COLO829 (cell line): ENCODE measurements at places on chromosomes 3 and 15.

GRCh38 chr15:98955961-98956723 is 51.5 kb downstream of the PGPEP1L start:
- no peak for DNase-seq

GRCh38 chr3:183435661-183436060 is 7.2 kb upstream of the MCF2L2 start:
- DNase-seq = no peak

DNA sequence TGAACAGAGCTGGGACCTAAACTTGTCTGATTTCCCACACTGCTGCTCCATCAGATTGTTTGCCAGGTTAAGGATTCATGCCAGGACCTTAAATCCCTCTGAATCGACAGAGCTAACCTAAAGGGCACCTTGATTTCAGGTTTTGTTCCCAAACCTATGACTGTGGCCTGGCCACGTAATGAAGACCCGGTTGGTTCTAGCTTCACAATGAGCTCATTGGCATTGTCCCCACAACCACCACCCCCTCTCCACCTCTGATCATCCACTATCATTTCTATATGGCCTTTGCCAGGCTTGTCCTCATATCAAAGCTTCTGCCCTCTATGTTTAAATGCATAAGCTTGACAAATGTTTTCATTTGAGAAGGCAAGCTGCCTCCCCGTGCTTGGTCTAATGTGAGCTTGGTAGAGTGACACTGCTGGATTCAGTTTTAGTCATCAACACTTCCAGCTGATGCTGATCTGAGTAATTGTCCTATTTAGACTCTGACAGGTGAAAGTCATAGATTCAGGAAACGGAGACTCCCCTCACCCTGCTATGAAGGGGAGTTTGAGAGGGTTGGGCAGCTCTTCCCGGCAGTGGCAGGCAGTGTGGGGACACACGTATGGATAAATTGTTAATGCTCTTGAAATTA is 407.1 kb upstream of the CFAP20DC start:
- DNase-seq = no peak

- no peak for DNase-seq
Observed at GRCh38 chr3:147157631-147158030, 248.7 kb downstream of the ZIC4 start.

DNA sequence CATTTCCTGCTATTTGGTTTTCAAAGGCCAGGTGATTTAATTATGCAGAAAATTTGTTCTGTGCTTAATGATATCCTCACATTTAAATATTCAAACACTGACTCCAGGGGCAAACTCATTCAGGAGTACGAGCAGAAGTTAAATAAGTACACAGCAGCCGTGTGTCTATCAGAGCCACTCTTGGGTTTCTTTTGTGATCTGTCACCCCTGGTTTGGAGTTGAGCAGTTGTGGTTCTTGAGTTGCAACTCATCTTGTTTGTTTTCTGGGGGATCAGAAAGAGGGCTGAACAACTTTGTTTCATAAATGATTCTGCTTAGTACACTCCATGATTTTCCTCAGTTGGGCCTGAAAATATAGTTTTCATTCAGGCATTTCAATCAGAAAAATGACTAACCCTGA is 25.7 kb upstream of the PPP4R2 start:
- DNase-seq = no peak

- DNase-seq = no peak
Observed at GRCh38 chr3:87268646-87269211, 7.7 kb downstream of the POU1F1 start.

DNA sequence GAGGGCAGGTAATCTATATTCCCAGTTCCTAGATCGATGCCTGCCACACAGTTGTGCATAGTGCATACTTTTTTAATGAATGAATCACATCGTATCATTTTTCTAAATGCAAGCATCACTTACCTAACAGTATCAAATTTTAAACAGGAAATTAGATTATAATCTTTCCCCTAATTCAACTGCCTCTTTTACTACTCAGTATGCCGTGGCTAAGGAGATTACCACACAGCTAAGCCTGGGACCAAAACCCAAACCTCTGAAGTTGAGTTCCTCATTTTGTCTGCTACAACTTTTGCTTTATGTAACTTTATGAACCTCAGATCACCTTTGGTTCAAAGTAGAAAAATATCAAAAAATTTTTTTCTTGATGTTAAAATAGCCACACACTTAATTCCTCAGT is 53.2 kb upstream of the FNDC3B start:
- DNase-seq = no peak

- DNase-seq = no peak
Observed at GRCh38 chr15:34341381-34342212, 1.3 kb downstream of the NOP10 start.

DNA sequence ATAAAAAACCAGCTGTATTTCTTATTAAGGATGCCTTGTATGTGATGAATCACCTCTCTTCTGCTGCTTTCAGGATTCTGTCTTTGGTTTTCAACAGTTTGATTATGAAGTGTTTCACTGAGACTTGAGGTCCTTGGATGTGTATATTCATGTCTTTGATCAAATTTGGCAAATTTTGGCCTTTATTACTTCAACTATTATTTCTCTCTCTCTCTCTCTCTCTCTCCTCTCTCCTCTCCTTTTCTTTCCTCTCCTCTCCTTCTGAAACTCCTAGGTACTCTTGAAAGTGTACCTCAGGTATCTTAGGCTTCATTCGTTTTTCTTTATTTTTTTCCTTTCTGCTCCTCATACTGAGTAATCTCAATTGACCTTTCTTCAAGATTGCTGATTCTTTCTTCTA is 43.3 kb downstream of the LSM3 start:
- DNase-seq = no peak

GRCh38 chr3:195411836-195412235 is 31.0 kb downstream of the ACAP2 start:
- no peak for DNase-seq

DNA sequence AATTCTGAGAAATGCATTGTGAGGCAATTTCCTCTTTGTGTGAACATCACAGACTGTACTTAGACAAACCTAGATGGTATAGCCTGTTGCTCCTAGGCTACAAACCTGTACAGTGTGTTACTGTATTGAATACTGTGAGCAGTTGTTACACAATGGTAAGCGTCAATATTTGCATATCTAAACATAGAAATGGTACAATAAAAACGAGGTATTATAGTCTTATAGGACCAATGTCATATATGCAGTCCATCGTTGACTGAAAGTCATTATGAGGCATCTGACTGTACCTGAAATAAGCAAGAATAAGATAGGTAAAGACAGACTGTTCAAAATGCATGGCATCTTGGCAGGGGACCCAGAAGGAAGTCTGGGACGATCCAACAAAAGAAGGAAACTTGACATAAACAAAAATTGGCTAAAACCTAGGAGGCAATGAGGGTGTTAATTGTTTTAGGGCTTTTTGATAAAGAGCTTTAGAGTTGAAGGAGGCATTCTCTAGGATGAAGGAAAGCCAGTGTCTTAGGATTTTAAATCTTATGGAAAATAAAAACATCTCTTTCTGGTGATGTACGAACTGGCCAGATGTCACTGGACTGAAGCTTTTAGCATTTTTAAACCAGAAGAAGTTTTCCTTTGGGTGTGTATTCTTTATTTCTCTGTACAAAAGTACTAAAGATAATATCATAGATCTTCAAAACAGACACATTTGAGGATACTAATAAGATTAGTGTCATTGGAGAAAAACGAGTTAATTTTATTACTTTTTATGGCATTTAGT is 9.2 kb upstream of the SPRED1 start:
- no peak for DNase-seq

GRCh38 chr3:66407611-66408218 is 93.1 kb downstream of the LRIG1 start:
- DNase-seq = peak; percentile 89
